ENCODE measurements at places on chromosomes 7 and 10.

DNA sequence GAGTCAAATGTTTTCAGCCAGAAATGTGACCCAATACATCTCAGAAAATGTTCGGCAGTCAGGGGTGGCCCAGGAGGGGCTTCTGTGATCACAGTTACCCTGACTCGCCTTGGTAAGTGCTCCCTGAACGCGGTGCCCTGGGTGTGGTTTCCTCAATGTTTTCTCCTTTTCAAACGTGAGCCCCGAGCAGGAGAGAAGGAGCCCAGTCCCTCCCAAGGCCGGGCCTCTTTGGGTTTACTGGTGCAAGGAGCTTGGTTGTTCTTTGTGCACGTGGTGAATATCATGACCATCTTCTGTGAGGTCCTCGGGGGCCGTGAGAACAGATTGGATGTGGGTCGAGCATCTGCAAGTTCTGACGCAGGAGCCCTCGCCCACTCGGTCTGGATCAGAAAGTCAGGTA, 55.8 kb upstream of the VIPR2 start:
- no peak for DNase-seq

DNA sequence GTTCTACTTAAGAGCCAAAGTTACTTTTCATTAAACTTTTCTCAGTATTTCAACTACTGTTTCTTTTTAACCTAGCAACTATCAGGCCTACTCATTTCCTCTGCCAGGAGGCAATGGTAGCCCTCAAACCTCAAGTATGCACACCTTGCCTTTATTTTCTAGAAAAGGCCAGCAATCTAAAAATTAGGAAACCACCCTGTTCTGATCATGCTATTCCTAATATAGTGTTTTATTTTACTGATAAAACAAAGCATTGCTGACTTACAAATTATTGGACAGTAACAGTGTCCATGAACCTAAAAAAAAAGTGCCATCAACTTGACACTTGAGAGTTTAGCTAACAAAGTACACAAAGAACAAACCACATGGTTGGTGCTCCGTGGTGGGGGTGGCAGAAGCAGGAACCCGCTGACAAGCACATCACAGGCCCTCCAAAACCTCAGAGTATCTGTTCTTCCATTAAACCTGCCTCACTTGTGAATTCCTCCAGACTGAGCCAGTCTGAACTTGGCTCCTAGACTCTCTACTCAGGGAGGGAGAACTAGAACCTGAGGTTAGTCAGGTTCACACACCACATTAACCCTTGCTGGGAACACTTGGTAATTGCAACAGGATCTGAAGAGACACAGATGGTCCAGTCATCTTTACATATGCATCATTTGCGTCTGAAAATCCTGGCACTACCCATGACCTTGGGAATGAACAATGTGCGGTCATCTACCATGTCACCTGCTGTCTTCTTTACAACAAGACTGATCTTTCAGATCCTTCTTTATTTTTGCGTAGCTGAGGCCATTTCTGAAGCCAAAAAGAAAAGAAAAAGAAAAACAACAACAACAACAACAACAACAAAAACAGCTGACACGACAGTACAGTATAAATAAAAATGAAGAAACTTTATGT, 31.9 kb downstream of the PIP4K2A start:
- peak; percentile 49 for DNase-seq

DNA sequence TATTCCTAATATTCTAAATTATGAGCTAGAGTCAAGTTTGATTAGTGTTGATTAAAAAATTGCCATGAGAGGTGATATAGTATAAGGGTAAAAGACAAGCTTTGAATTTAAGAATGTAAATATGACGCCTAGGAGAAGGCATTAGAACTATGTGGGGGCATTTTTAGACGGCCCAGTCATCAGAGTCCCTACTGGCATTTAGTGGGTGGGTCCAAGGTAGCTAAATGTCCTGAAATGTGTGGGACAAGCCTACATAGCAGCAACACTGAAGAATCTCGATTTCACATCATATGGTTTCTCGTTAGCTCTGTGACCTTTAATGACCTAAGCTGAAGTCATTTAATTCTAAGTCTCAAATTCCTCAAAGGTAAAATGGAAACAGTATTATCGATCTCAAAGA, 133.5 kb downstream of the SGMS1 start:
- DNase-seq: no peak

- DNase-seq: no peak
Measured at GRCh38 chr7:133560900-133561299, 308.0 kb downstream of the EXOC4 start.

DNA sequence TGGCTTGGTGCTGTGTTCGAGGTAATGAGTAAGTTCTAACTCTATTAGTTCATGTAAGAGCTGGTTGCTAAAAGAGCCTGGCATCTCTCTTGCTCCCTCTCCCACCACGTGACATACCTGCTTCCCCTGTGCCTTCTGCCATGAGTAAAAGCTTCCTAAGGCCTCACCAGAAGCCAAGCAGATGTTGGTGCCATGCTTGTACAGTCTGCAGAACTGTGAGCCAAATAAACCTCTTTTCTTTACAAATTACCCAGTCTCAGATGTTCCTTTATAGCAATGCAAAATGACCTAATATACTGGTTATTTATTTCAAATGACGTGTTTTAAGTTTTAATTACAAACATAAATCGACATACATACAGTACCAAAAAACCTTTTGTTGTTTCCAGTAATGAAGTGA, 101.7 kb upstream of the DNAJC1 start:
- no peak for DNase-seq

- no peak for DNase-seq
Measured at GRCh38 chr7:22120391-22121053, 174.8 kb upstream of the CDCA7L start.

Data from activated CD8-positive, alpha-beta memory T cell treated with anti-CD3 and anti-CD28 coated beads for 4 hours (primary cell).